A549 treated with DMSO at 1 μM for 4 hours (cell line): ENCODE measurements at places on chromosomes 3 and 15. TPM values are rescaled to one million over a fixed set of nuclear protein-coding genes. Genes with fewer than 3 reads are reported as not detected.

Gene GPR160
- total RNA-seq = 1.0 to 2.6 TPM (median 2.0 TPM) in 5 replicates

Gene CFAP92
- 0.05 TPM in 2 of 5 replicates, not detected in the others for total RNA-seq

Gene ZMYND10
- 0.53 to 1.2 TPM (median 1.00 TPM) in 5 replicates for total RNA-seq

Gene SYNPR
- not detected in 5 replicates for total RNA-seq

Gene MOBP
- total RNA-seq = 0.02 to 0.28 TPM (median 0.07 TPM) in 3 of 5 replicates, not detected in the others
